ENCODE measurements at places on chromosomes 5 and 9.

- DNase-seq = no peak
These were observed 27.2 kb downstream of the C9orf152 start for GRCh38 chr9:110180511-110181434.

DNA sequence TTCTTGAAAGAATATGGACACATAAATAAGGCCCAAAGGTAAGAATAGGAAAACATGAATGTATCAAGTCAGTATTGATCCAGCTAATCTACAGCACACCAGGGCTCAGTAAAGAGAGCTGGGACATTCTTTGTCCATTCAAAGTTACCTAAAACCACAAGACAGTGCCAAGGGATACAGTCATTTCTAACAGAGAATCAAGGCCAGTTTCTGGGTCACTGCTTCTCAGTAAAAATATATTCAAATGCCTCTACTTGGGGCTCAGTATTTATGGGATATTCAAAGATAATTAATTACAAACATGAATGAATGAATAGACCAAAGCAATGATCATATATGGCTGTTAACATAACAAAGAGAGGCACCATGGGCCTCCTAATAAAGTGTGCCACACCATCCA lies 34.9 kb downstream of the MTMR12 start:
- DNase-seq = no peak

- no peak for DNase-seq
These were observed 155.0 kb upstream of the CLINT1 start for GRCh38 chr5:158013939-158014338.

GRCh38 chr5:62649476-62650113 lies 71.0 kb downstream of the LRRC70 start:
- no peak for DNase-seq

DNA sequence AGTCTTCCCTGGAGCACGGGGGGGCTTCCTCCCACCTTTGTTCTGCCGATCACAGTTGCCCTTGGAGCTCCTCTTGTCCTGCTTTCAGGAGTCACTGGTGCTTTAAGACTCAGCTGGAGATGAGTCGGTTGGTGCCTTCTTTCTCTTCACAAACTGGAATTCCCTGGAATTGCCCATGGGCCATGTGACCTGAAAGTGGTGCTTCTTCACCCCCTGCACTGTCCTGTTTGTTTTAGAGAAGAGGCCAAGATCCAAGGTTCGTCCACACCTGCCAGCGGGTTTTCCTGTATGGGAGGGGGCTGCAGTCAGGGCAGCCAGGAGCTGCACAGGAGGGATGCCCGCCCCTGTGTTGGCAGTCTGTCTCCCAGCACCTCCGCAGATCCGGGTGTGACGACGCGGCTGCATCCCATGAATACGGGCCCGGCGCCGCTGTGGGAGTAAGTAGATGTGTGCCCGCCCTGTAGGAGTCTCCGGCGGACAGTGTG lies 9.5 kb upstream of the MRPS2 start:
- no peak for DNase-seq

DNA sequence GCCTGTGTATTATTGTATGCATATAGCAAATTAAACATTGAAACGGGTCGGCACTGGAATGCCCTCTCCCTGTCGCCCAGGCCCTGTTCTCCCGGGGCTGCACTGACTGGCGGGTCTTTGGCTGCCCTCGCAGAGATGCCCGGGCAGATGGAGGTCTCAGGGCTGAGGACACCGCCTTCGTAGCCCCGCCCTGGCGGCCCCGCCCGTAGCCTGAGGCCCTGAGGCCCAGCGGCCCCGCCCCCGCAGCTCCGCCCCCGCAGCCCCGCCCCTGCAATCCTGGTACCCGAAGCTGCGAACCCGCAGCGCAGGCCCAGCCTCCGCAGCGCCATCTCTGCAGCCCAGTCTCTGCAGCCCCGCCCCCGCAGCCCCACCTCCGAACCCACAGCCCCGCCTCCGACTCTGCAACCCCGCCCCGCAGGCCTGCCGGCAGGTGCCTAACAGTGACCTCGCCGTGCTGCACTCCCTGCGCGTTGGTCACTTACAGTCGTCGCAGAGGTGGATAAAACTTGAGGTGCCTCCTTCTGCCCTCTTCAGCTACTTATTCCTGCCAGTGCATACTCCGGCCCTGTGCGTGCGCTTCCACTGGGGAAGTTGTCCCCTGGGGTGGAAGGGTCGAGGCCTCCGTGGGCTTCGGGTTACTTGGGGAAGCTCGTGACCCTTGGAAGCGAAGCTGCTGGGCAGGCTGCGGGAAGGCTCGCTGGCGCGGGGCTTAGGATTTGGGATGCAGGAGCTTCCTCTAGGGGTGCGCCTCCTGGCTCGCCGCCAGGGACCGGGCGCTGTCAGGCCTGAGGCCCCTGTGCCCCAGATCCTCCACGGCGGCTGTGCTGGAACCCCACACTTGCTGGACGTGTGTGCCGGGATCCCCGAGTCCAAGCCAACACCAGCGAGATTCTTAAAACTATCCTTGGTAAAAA lies 72.3 kb downstream of the ICE1 start:
- DNase-seq = peak; percentile 17

- no peak for DNase-seq
These were observed 100.6 kb downstream of the EFNA5 start for GRCh38 chr5:107570181-107570580.

- no peak for DNase-seq
These were observed 8.3 kb downstream of the KLHL3 start for GRCh38 chr5:137727623-137728022.
